ENCODE measurements at places on chromosomes 13 and 19. TPM values are rescaled to one million over a fixed set of nuclear protein-coding genes. Genes with fewer than 3 reads are reported as not detected.

- DNase-seq, result no peak
Observed at GRCh38 chr13:107057028-107057631, 489.2 kb upstream of the ARGLU1 start.

DNA sequence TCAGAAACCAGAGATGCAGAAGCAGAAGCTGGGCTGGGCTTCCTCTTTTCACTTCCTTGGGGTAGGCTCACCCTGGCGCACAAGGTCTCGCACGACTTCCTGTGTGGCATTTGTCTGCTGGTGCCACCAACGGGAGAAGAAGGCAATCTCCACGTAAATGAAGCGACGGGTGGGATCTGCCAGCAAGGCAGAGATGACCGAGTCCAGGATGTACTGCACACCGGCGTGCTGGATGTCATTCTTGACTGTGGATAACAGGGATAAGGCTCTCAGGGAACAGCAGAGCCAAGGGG lies 1.3 kb downstream of the MAN2B1 start:
- DNase-seq, result no peak

- DNase-seq, result no peak
Observed at GRCh38 chr19:13778847-13779246, 4.6 kb downstream of the C19orf53 start.

POGLUT2 gene
- polyA plus RNA-seq, result 1.3 TPM
